ENCODE measurements at places on chromosomes 4 and X.

- H3K36me3 ChIP-seq = no peaks in the 10 kb centered on the region
- DNase-seq = no peak
- H3K27ac ChIP-seq = no peak overlapping the region
- no peaks in the 10 kb centered on the region for H3K27me3 ChIP-seq
- H3K4me3 ChIP-seq = no peak overlapping the region
- H3K4me1 ChIP-seq = no peaks in the 10 kb centered on the region
Observed at GRCh38 chr4:24880186-24880585, 32.7 kb downstream of the CCDC149 start.

- peaks cover 17% of the 10 kb centered on the region for H3K4me1 ChIP-seq
- peak within 1 kb of the TSS; percentile 73 for H3K4me3 ChIP-seq
- peaks cover 11% of the 10 kb centered on the region for H3K36me3 ChIP-seq
- H3K27ac ChIP-seq = peak within 1 kb of the TSS; percentile 89
- no peak for DNase-seq
Observed at GRCh38 chr4:103076747-103077347, at the start of gene SLC9B2. Gene SLC9B2 (minus strand): TSS chr4:103076761. CDS start chr4:103067550, 9,211 bp downstream.

- H3K4me1 ChIP-seq = peaks cover 4% of the 10 kb centered on the region
- no peak overlapping the region for H3K27ac ChIP-seq
- DNase-seq = no peak
Observed at GRCh38 chrX:154430479-154430878, 2.0 kb downstream of the ATP6AP1 start.

- 0 out of 2 replicates have a peak, but pooled peaks cover 4% of the 10 kb centered on the region for H3K4me1 ChIP-seq
- no peaks in the 10 kb centered on the region for H3K27me3 ChIP-seq
- DNase-seq = no peak
- no peak overlapping the region for H3K27ac ChIP-seq
- no peaks in the 10 kb centered on the region for H3K36me3 ChIP-seq
Observed at GRCh38 chr4:150069353-150069752, 8.9 kb upstream of the DCLK2 start.

DNA sequence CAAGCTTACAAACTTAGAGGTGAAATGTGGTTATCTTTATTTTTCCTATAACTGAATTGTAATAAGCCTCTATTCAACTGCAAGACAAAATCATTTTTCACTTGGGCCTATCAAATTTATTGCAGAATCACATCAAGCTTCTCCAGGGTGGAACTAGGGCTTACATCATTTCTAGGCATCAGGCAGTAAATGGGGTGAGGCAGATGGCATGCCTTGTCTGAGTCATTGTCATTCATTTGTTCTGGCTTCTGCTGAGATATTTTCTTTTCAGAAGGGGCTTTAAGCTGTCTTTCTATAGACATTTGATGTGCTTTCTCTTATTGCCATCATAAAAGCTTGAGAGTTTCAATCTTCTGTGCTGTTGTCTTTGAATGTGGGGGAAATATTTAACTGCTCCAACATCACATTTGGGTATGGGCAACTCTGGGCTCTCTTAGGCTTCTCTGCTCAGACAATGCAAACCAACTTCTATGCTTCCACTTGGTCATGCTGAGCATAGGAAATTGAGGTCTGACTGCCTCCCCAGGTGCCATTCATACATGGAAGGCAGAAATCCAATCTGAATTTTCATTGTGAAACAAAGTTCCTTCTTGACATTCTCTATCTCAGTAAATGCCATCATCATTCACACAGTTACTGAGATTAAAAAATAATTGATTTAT, 225.8 kb upstream of the GIMD1 start:
- no peaks in the 10 kb centered on the region for H3K4me1 ChIP-seq
- no peak overlapping the region for H3K4me3 ChIP-seq
- DNase-seq = no peak
- no peaks in the 10 kb centered on the region for H3K36me3 ChIP-seq

GRCh38 chr4:38149472-38149996, 189.3 kb downstream of the PTTG2 start:
- DNase-seq = no peak
- no peak overlapping the region for H3K4me3 ChIP-seq
- H3K27me3 ChIP-seq = no peaks in the 10 kb centered on the region
- H3K36me3 ChIP-seq = no peaks in the 10 kb centered on the region

DNA sequence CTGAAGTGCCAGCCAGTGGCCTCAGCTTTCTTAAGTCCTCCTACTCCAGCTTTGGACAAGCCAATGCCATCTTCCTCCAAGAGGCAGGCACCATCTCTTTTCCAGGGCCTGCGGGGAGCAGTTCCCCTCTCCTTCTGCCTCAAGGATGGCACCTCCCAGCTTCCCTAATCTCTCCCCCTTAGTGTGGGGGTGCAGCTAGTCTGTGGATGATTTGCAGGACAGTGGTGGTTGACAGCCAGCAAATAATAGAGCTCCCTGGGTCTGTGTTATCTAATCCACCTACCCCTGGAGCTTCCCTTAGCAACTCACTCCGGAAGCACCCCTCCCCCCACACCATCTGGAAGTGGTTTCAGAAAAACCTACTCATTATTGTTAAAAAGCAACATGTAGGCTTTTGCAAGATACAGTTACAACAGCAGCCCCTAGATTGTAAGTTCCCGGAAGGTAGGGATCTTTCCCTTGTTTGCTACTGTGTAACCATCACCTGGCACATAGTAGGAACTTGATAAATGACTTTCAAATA, 247.1 kb downstream of the BCOR start:
- peaks cover 47% of the 10 kb centered on the region for H3K4me1 ChIP-seq
- H3K27ac ChIP-seq = no peak overlapping the region
- H3K27me3 ChIP-seq = no peaks in the 10 kb centered on the region
- peak; percentile 58 for DNase-seq

- DNase-seq = no peak
- no peak overlapping the region for H3K27ac ChIP-seq
- no peaks in the 10 kb centered on the region for H3K36me3 ChIP-seq
- peaks cover 4% of the 10 kb centered on the region for H3K27me3 ChIP-seq
- H3K4me1 ChIP-seq = no peaks in the 10 kb centered on the region
Observed at GRCh38 chr4:78313754-78314120, 237.8 kb upstream of the ANXA3 start.

- H3K4me1 ChIP-seq = no peaks in the 10 kb centered on the region
- DNase-seq = no peak
- H3K27me3 ChIP-seq = no peaks in the 10 kb centered on the region
- no peak overlapping the region for H3K4me3 ChIP-seq
- no peak overlapping the region for H3K27ac ChIP-seq
Observed at GRCh38 chrX:32847921-32848320, 363.4 kb downstream of the DMD start.

- H3K27me3 ChIP-seq = no peaks in the 10 kb centered on the region
- no peak for DNase-seq
- peaks cover 10% of the 10 kb centered on the region for H3K36me3 ChIP-seq
- peaks cover 5% of the 10 kb centered on the region for H3K4me1 ChIP-seq
- no peak overlapping the region for H3K27ac ChIP-seq
Observed at GRCh38 chr4:114046331-114046730, 66.9 kb upstream of the ARSJ start.

GRCh38 chrX:96791559-96791958, 92.1 kb upstream of the RPA4 start:
- no peaks in the 10 kb centered on the region for H3K27me3 ChIP-seq
- DNase-seq = no peak
- H3K36me3 ChIP-seq = no peaks in the 10 kb centered on the region
- no peaks in the 10 kb centered on the region for H3K4me1 ChIP-seq
- H3K27ac ChIP-seq = no peak overlapping the region

DNA sequence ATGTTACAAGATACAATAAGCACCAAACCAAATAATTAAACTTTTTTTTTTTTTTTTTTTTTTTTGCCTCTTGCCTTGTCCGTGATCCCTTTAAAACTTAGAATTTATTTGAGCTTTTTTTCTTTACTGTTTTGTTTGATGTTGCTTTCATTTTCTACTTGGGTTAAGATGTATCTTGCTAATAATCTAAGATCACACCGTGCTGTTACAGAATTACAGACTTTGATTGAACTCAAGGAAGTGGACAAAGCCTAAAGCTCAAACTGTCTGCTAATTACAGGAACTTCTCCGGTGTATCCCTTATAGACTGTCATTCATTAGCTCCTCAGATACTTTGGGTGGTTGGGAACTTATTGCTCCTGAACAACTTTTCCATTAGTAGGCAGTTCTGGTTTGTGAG, 26.5 kb downstream of the STIM2 start:
- no peak overlapping the region for H3K4me3 ChIP-seq
- H3K36me3 ChIP-seq = no peaks in the 10 kb centered on the region
- no peak for DNase-seq
- H3K27me3 ChIP-seq = no peaks in the 10 kb centered on the region
- no peak overlapping the region for H3K27ac ChIP-seq

All from SJSA1 (cell line).